Activated CD4-positive, CD25-positive, alpha-beta regulatory T cell treated with anti-CD3 and anti-CD28 coated beads, Interleukin-2, amount 50 U/mL, for 72 hours (primary cell): ENCODE measurements at places on chromosomes 7 and 10.

GRCh38 chr10:76974017-76974691 lies 663.5 kb downstream of the KCNMA1 start:
- no peak for DNase-seq

DNA sequence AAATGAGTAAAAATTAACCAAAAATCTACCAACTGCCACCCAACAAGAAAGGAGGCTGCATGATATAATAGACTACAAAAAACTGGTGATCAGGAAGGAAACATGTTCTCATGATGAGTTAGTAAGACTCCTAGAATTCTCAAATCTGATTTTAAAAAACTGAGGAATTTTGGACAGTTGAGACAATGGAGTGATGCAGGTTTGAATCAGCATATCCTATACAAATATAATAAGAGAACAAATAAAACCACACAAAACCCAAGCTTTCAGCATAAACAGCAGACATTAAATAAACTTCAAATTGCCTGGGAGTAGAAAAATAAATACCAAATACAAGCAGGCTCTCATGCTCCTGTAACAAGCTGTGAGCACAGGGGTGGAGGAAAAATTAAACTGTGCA lies 57.8 kb downstream of the SLC25A40 start:
- no peak for DNase-seq

DNA sequence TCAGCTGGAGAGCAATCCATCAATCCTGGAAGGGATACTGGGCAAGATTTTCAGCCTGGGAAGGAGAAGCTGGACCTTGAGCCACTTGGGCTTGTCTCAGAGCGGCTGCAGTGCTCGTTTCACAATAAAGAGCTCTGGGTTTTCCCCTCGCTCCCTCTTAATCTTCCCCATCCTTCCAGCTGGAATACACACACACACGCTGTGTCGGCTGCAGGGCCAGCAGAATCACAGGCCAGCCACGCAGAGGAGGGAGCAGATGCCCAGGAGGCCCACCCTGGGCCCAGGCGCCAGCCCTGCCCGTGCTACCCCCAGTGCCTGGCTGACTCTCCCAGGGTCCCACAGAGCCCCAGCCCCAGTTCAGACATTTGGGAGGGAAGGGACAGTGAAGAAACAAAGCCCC lies 255.1 kb downstream of the TNS3 start:
- DNase-seq: no peak

DNA sequence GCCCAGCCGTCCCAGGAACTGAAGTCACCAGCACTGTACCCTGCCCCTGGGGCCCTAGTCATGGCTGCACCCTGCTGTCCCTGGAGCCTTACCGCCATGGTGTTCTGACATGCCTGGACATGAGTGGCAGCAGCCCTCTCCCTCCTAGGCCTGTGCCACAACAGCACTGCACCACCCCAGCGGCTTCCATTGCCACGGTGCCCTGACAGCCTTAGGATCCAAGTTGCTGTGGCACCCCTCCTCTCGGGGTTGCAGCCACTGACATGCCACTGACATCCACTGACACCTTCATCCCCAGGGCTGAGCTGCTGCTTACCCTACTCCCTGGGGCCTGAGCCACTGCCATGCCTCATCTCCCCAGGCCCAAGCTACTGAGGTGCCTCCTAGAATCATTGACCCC lies 39.6 kb upstream of the SHH start:
- no peak for DNase-seq

DNA sequence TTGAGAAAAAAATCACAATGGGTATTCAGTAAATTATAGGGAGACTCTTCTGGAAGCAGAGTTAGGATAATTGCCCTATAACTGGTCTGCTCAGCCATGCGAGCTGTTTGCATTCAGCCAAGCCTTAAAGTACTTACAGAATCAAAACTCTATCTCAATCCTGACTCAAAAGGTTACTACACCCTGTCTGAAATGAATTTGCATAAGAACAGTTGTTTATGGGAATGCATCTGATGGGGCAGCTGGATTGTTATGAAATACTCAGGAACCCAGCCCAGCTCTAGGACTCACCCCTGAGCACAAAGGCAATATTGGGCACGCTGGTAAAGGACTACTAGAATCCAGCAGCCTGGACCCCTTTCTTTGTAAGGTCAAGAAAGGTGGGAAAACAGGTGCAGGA lies 38.8 kb downstream of the AKR1B15 start:
- DNase-seq: no peak

GRCh38 chr7:103292122-103292521 lies 5.1 kb upstream of the PMPCB start:
- DNase-seq: no peak
